HL-60 (cell line): ENCODE measurements at places on chromosomes 4 and X.

DNA sequence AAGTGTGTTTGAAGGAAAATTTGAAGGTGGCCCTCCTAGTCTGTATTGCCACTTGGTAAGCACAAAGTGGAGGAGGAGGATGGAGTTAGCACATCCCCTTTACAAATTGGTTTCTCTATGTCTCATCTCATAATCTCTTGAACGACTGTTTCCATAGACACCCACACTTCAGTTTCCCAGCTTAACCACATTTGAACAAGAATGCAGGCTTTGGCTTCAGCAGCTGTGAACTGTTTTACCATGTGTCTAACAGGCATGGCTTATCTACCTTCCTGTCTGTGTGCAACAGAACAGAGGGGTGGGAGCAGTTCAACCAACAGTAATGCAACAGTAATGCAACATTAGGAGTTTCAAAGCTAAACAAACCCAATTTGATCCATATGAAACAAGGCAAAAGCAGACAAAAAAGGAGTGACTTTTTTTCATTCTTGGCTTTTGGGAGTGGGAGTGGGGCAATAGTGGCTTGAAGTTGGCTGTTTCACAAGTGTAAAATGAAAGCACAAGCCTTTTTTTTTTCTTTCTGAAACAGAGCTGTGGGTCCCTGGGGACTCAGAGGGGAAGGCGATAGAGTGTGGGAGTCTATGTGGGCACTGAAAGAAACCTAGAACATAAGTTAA, 108.0 kb downstream of the ITM2A start:
- peak; percentile 16 for DNase-seq

DNA sequence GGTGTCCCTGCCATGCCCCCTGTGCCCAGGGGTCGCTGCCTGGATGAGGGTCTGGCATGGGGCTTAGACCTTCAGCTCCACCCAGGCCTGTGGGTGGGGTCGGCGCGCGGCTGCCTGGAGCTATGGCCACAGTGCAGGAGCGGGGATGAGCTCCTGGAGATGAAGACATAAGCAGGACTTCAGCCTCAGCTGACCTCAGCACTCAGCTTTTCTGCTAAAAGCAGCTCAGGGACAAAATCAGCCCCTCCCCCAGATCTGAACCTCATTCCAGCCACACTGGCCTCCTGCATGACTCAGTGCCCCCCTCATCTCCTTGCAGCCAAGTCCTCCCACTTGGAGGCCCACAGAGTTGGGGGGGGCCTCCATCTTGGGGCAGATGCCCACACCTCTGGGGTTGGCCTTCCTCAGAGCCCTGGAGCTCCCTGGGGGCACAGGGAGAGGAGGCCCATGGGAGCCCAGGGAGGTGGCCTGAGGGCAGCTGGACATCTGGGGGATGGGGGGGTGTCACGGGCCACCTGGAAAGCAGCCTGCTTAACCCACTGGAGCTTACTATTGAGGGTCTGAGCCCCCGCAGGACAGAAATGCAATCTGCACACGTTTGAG, 19.4 kb upstream of the CPLX1 start:
- DNase-seq: no peak

- no peak for DNase-seq
These were observed 156.6 kb downstream of the AMMECR1 start for GRCh38 chrX:110161361-110161686.

DNA sequence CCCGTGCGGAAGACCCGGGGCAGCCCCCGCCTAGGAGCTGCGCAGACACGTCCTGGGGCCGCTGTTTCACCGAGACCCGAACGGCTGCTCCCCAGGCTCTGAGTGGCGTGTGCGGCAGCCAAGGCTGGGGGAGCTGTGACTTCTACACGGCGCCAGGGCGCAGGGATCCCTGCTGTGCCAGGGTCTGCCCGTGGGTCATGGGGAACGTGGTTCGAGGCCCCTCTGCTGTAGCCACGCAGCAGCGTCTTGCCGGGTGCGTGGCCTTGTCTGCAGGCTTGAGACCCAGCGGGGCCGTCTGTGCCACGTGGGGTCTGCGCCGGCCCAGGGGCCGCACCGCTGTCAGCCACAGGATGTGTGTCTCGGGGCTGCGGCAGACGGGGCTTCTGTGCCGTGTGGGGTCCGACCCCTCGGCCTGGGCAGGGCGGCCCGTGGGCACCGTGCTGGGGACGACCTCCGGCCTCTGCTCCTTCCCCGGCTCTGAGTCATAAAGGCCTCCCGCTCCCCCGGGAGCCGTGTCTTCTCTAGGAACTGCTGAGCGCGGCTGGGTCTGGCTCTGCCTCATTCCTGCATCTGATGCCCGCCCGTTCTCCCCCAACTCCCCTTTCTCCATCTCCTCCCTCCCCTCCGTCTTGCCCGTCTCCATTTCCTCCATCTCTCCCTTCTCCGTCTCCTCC, 12.7 kb upstream of the GTPBP6 start:
- DNase-seq: no peak

DNA sequence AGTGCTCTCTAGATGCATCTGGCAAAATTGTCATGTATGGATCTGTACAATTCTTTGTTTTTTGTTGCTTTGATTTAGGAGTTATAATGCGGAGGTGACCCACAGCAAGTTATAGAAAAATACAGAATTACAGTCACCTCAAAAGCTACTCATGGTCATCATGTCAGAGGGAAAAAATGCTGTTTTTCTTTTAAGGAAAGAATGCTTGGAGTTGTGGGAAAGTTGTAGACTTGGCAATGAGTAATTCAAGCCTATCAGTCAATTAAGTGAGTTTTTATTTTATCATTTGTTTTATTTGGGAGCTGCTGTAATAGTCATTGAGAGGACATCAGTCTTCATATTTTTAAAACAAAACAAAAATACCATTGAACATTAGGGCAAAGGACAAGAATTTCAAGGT, 16.4 kb downstream of the FHL1 start:
- DNase-seq: no peak

DNA sequence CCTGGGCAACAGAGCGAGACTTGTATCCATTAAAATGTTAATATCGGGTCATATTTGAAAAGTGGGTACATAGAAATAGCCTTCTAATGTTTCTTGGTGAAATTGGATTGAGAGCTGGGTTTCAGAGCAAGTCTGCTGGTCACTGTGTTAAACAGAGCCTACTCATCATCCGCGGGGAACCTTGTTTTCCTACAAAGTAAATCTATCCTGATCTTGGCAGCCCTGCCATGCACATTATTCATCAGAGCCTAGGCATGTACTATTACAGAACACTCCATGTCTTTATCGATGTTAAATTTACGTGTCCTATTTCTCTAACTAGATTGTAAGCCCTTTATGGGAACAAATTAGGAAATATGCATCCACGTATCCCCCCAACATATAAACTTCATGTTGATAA, 18.7 kb downstream of the SETD7 start:
- DNase-seq: no peak

- DNase-seq: no peak
These were observed 36.0 kb downstream of the ARHGAP6 start for GRCh38 chrX:11629593-11630211.

GRCh38 chr4:140090215-140090731, 63.7 kb downstream of the MAML3 start:
- no peak for DNase-seq

DNA sequence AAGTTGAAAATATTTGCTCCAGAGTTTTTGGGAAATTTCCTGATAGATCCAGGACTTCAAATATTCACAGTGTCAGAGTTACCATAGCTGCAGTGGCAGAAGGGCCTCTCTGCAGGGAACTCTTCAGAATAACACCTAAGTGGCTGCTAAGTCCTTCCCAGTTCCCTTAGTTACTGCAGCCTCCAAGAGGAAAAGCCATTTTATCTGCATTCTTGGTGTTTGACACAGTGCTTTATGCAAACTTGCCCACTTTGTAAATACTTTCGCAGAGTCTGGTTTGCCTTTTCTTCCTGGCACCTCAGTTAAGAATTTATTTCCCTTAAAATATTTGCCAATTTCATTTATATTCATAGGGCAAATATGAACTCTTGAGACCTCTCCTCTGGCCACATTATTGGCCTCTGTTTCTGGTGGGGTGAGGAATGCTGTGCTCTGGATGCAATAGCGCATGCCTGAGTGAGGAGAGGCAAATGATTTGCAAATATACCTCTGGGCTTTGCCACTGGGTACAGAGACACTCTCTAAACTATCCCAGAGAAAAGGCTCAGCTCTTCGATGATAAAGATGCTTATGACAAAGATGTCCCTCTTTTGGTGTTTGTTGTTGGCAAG, 566.3 kb upstream of the NR3C2 start:
- DNase-seq: no peak

- no peak for DNase-seq
These were observed 30.6 kb upstream of the TMEM184C start for GRCh38 chr4:147586637-147587036.

- no peak for DNase-seq
These were observed 86.4 kb upstream of the FAM9C start for GRCh38 chrX:13130816-13131215.

- no peak for DNase-seq
These were observed 263.8 kb upstream of the PABPC4L start for GRCh38 chr4:134465417-134465816.

DNA sequence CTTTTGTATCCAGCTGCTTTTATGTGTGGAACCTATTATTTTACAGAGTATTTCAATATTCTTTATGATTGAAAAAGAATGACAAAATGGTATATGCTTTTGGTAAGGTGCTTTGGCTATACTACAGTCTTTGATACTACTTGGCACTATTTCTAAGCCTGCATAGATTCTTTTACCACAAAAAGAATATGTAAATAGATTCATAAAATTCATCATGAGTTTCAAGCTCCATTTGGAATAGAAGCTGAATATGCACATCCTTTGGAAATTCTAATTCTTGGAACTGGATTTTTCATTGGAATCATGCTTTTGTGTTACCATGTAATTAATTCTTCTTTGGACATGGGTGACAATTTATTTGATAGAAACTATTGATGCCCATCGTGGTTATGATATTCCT, 60.2 kb upstream of the SYTL5 start:
- no peak for DNase-seq

GRCh38 chr4:666822-667544, 7.1 kb downstream of the ATP5ME start:
- no peak for DNase-seq

GRCh38 chr4:53105313-53105712, 243.2 kb downstream of the RASL11B start:
- no peak for DNase-seq

GRCh38 chr4:81522711-81523110, 51.0 kb upstream of the RASGEF1B start:
- DNase-seq: no peak

GRCh38 chr4:101279377-101279871, 67.9 kb downstream of the PPP3CA start:
- peak; percentile 9 for DNase-seq

DNA sequence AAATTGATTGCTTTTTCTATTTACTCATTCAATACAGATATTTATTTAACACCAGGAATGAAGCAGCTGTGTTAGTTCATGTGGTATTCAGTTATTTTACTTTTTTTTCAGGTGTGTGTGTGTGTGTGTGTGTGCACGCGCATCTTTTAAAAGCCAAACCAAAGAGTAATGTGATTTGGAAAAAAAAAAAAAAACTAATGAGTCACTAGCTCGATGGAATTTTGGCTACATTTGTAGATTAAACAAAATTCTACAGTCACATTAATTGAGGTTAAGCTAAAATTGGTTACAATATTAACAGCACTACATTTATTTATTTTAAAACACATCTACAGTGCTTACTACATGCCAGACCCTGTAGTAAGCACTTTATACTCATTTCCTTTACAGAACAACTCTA, 66.8 kb downstream of the HHIP start:
- DNase-seq: no peak

- DNase-seq: no peak
These were observed 340.1 kb upstream of the CTSO start for GRCh38 chr4:156293657-156294297.

GRCh38 chr4:182556580-182556979, 313.4 kb downstream of the TENM3 start:
- DNase-seq: no peak

GRCh38 chr4:183532821-183533220, 28.0 kb downstream of the ING2 start:
- DNase-seq: no peak

- no peak for DNase-seq
These were observed 61.2 kb upstream of the DAPP1 start for GRCh38 chr4:99755223-99755944.

GRCh38 chrX:12949205-12949926, 25.5 kb upstream of the TMSB4X start:
- no peak for DNase-seq

DNA sequence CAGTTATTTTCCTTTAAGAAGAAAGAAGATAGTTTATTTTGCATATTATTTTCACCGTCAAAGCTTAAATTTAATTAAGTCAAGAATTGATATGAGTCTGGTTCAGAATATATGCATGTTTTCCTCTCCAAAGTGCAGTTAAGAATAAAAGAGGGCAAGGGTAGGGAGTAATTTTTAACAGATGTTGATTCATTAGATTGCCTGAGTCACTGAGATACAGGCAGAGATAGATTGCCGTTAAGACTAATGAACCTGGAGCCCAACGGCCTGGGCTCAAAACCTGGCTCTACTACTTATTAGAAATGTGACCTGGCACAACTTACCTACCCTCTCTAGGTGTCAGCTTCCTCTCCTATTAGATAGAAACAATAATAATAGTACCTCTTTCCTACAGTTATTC, 1037.4 kb upstream of the PABPC4L start:
- no peak for DNase-seq

DNA sequence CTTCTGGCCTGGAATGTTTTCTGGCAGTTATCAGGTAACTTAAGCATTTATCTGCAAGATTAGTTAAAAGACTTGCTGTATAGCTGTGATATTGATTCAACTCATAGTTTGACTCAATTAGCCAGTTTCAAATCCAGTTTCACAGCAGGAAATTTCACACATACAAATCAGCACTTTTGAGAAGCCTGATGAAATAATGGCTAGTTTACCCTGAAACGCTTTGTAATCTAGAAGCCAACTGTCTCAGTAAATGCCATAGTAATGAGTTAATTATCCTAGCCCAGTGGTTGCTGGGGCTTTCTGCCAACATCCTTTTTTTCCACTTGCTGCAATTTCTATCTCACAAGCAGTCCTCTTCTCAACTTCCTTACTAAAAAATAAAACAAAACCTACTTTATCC, 53.1 kb downstream of the ARHGEF38 start:
- DNase-seq: peak; percentile 10

GRCh38 chr4:16161851-16162408, 64.3 kb downstream of the TAPT1 start:
- DNase-seq: no peak

GRCh38 chrX:123849096-123849495, 10.8 kb upstream of the XIAP start:
- no peak for DNase-seq

- DNase-seq: no peak
These were observed 216.1 kb downstream of the RAPGEF2 start for GRCh38 chr4:159319027-159319426.

DNA sequence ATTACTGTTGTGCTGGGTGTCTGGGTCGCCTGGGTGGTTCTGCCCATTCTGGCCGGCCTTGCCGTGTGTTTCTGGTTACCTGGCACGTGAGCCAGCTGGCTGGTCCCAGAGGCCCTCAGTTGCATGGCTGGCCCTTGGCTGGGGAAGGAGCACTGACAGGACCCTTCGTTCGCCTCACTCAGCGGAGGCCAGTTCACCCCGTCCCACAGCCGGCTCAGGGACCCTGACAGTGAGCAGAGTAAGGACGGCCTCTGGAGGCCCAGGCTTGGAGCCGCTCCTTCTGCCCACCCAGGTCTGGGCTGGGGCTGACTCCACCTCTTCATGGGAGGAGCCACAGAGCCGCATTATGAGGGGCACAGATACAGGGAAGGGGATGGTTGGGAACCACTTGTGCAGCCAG, 20.3 kb upstream of the HGFAC start:
- no peak for DNase-seq

GRCh38 chrX:129980001-129980401, 2.4 kb upstream of the BCORL1 start:
- DNase-seq: peak; percentile 49

- no peak for DNase-seq
These were observed 96.5 kb downstream of the SH3RF1 start for GRCh38 chr4:169174247-169174646.
